KBM-7 (cell line): ENCODE measurements at places on chromosomes 4 and X.

GRCh38 chr4:16788868-16789267 is 109.6 kb downstream of the LDB2 start:
- DNase-seq, result no peak

DNA sequence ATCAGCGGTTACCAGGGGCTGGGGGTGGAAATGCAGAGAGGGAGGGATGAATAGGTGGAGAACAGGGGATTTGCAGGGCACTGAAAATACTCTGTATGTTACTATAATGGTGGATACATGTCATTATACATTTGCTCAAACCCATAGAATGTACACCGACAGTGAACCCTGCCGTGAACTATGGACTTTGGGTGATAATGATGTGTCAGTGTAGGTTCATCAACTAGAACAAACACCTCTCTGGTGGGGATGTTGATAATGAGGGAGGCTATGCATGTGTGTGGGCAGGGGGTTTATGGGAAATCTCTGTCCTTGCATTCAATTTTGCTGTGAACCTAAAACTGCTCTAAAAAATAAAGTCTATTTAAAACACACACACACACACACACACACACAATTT is 11.5 kb downstream of the HPSE start:
- no peak for DNase-seq

- no peak for DNase-seq
These were observed 346.9 kb downstream of the ARHGAP24 start for GRCh38 chr4:85821688-85822455.

- peak; percentile 46 for DNase-seq
These were observed at the start of gene CYTL1 for GRCh38 chr4:5019274-5019673. Gene CYTL1, minus strand, starts transcription at chr4:5019458. Its CDS starts 13 bp downstream, at chr4:5019445.

DNA sequence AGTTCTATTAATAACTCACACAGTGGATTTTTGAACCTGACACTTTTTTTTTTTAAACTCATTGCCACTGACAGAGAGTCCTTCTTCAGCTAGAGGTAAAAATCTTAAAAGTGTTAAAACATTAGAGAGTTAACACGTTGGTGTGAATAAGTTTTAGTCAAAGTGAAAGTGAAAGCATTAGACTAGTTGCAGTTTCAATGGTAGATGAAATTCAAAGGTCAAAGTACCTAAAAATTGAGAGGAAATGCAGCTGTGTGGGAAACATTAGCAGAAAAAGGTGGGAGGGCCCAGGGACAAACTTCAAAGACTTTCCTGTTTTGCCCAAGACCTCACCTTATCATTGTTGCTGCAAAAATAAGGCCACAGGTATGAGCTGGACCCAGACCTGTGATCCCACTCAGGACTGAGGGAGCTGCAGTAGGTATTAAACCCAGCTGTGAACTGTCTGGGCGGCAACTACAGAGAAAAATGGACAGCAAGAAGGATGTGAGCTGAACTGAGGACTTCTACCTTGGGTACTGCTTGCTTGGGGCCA is 17.6 kb upstream of the GABRA4 start:
- no peak for DNase-seq

GRCh38 chrX:34300871-34301270 is 168.8 kb upstream of the FAM47A start:
- DNase-seq, result peak; percentile 58

GRCh38 chr4:8904041-8904501 is 32.4 kb upstream of the HMX1 start:
- DNase-seq, result no peak

DNA sequence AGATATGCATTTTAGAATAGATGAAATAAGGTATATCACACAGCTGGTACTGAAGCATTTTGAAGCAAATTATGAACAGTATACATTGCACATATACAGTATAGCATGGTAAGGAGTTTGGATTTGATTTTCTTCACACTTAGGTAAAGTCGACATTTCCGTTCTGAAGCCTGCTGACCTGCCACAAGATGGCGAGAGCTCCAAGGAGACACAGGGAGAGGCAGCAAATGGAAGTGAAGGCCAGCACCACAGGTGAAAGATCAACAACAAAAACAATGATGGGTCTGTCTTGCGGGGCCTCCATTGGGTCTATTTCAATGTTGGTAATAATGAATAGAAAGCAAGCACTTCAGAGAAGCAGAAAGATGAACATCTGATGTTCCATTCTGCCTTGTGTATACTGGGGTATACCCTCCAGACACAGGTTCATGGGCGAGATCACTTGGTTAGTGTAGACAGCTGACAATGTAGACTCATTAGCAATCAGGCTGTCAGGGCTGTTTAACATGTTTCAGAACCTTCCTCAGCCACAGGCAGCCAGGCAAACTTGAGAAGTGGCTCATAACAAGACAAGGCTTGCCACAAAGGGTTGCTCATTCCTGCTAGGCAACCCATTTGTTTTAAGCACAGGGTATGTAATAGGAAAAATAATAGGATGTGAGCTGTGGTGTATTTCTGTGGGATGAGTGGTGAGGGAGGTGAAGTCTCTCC is 21.4 kb upstream of the NOX1 start:
- DNase-seq, result peak; percentile 54

DNA sequence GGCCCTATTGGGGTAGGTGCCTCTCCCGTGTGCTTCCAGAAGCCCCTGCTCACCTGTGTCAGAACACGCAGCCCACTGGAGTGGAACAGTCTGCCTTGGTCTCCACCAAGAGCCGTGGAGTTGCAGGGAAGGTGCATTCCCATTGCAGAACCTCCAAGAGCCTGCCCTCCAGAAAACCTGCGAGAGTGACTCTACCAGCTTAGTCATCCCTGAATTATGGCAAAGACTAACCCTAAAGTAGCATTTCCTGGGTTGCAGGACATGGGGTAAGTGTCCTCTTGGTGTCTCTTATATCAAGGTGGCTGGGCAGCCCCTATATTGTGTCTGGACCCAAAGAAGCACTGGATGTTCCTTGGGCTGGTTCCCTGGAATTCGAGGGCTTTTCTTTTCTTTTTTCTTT is 224.6 kb downstream of the BCOR start:
- DNase-seq, result no peak

- DNase-seq, result no peak
These were observed 44.7 kb downstream of the MAML3 start for GRCh38 chr4:140109292-140109691.

DNA sequence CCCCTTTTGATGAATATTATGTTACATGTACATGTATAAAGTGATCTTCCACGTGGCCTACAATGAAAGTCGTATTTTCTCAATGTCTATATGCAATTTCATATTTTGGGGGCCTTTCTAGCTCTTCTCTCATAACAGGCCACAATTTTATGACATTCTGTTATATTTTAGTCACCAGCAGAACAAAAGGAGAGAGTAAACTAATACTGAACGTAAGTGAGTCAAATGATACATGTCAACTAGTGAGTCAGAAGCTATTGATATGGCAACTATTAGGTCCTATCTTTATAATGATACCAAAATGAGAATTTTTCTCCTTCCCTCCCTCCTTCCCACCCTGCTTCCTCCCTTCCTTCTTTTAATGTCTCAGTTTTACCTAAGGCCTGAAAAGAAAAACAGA is 14.4 kb downstream of the GC start:
- DNase-seq, result no peak

GRCh38 chr4:102871772-102872171 is 3.0 kb downstream of the CISD2 start:
- peak; percentile 37 for DNase-seq

- peak; percentile 52 for DNase-seq
These were observed 34.1 kb downstream of the GPAT3 start for GRCh38 chr4:83569987-83570386.

GRCh38 chr4:175813821-175814220 is 1.8 kb upstream of the GPM6A start:
- no peak for DNase-seq

DNA sequence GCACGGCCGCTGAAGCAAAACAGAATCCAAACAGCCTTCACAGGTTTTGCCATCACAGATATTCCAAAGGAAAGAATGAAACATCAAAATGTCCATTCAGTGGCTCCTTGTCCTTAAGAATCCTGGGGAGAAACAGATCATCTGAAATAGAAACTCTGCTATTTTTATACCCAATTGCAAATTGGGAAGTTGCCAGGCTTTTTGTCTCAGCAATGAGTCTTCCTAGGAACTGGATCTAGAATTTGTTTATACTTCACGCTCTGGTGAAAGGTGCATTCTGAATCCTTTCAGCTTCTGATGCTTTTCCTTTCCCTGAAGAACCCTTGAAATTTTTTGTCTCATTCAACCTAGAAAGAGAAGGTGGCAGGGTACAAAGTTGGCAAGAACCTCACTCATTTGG is 218.9 kb downstream of the FBXW7 start:
- DNase-seq, result no peak

GRCh38 chrX:8403988-8404387 is 60.6 kb upstream of the VCX3B start:
- no peak for DNase-seq

GRCh38 chr4:38696697-38697096 is 32.7 kb downstream of the KLF3 start:
- DNase-seq, result no peak

DNA sequence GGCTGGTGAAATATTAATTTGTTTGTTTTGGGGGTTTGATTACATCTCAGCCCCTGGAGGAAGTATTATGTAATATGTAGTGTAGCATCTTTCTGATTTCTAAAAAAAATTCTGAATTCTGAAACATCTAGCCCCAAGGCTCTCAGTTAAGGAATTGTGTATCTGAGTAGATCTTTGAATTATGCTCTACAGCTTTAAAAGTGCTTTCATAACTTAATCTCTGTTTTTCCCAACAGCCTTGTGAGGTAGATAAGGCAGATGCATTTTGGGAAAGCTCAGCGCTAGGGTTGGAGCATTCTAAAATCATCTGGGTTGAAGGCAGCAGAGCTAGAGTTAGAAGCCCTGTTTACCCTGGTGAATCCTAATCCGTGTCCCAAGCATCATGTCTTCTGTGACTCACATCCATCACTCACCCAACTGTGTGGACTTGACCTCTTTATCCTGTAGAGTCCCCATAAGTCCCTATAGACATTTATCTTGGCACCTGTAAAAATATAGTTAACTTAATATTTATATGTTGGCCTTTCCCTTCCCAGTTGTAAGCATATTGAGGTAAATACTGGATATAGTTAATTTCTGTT is 49.8 kb downstream of the FNIP2 start:
- no peak for DNase-seq

DNA sequence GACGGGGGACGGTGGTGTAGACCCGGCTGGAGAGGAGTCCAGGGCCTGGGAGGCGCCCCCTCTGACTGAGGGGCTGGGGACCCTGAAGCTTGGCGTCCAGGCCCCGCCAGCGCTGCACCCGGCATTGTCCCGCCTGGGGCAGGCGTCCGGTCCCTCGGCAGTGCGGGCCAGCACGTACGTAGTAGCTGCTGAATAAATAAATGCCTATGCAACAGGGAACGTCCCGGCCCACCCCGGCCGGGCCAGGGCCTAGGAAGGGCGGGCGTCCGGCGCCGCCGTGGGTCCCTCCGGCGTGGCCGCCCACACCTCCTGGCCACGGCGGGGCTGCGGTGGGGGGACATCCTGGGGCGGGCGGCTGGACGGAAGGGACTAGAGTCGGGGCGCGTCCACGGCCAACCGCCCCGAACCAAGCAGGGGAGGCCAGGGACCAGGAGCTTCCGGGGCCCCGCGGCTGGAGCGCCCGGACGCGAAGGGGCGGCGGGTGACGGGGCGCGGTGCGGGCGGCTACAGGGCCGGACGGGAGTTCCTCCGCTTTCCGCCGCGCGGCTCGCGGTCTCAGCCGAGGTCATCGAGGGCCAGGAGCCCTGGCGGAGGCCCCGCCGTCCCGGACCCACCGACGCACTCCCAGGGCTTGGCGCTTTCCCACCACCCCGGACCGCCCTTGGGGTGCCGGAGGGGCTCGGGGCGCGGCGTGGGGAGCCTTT is 886 bp upstream of the WWC2 start:
- no peak for DNase-seq

GRCh38 chr4:102723511-102723910 is 37.3 kb downstream of the MANBA start:
- DNase-seq, result no peak

GRCh38 chrX:9163214-9163709 is 129.3 kb upstream of the FAM9B start:
- DNase-seq, result no peak

GRCh38 chr4:141849367-141849766 is 213.0 kb downstream of the IL15 start:
- DNase-seq, result no peak

- no peak for DNase-seq
These were observed 8.8 kb downstream of the ENAM start for GRCh38 chr4:70637239-70637913.
